ACHN (cell line): ENCODE measurements at places on chromosomes 5 and 9.

DNA sequence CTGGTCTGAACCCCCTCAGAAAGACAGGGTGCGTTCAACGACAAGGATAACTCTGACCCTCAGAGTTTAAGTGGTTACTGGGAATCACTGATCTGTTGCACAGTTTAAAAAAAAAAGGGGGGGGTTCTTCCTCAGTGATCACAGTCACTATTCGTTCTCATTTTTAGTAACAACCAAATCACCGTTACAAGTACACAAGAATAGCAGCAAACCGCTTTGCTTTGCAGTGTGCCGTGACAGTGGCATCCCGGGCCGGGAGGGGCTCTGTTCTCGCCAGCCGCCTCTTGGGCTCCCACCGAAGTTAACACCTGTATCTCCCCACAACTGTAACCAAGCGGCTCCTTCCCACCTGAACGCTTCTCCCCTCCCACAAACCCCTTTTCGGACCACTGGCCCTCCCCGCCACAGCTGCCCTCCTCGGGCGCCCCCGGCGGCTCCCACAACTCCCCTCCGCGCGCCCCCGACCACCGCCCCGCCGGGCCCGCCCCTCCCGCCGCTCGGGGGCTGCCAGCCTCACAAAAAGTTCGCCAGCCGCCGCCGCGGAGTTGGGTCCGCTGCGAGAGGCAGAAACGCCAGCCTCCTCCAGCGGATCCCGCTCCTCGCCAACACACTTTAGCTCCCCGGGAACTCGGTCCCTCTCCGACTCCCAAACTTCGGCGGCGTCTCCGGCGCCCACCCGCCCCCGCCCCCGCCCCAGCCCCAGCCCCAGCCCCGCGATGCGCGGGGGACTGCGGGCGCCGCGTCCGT, 1.2 kb downstream of the SSBP2 start:
- peak; percentile 22 for DNase-seq

DNA sequence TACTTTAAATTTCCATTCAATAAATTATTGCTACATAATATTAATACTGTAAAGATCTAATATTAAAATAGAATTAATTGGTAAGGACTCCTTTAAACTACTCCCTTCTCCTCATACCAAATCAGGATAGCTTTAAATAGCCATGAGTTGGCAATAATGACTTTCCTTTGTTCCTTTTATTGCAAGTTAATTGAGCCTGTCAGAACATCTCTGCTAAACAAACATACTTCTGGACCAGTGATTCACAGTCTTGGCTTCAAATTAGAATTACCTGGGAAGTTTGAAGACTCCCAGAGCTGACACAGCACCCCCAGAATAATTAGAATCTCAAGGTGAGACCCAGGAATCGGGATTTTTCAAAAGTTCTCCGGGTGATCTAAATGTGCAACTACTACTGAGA, 18.7 kb downstream of the C5orf58 start:
- no peak for DNase-seq

GRCh38 chr9:68872026-68872501, 141.8 kb downstream of the PRKACG start:
- DNase-seq, result no peak

GRCh38 chr9:33908749-33909148, 91.8 kb downstream of the UBE2R2 start:
- no peak for DNase-seq

DNA sequence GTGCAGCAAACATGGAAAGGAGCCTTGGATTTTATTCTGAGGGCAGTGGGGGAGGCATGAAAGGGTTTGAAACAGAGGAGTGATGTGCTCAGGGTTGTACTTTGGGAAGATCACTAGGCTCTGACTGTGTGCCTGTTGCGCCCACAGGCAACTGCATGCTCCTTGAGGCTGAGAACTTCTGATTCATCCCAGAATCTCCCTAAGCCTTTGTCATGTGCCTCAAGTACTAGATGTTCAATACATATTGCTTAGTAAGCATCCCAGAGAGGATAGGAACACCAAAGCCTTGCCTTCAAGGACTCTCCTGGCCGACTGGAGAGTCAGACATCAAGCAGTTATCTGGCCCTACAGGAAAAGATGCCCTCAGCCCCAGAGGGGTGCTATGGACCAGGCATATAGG, 54.1 kb downstream of the ARHGEF37 start:
- DNase-seq, result no peak

GRCh38 chr5:40962207-40962955, 53.1 kb downstream of the C7 start:
- no peak for DNase-seq

GRCh38 chr9:122814545-122814944, 13.8 kb downstream of the PDCL start:
- DNase-seq, result no peak

- DNase-seq, result no peak
These were observed 49.0 kb upstream of the CKMT2 start for GRCh38 chr5:81183811-81184748.

DNA sequence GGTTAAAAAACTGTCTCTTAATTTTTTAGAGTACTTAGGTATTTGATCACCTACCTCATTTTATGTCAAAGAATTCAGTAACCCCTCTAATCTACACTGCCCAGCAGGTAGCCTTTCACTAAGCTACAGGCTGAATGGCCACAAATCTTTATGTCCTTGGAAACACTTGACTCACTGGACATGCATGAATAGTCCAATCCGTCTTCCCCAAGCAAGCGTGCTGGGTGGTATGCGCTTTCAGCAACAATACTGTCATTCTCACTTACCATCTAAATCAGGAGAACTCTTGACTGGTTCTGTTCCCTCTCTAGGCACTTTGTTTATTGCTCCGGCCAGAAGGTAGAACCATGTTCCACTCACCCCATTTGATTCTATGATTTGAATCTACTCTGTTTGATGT, 73.1 kb downstream of the TRPM3 start:
- DNase-seq, result no peak

DNA sequence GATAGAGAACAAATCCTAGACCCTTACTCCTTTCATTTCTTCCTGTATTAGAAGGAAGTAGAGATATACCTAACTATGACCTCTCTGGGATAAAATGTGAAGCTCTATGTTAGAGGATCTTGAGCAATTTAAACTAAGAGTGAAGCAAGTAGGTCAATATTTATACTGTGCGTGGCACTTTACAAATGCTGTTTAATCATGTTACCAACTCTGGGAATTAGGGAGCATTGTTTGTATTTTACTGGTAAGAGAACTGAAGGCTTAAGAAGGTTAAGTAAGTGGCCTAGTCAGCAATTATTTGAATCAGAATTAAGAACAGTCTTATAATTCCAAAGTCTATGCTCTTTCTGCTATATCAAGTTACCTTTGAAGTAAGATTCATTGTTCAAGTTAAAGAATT, 12.0 kb downstream of the TNC start:
- DNase-seq, result no peak
